Inflammatory macrophage treated with lipopolysaccharide for 4 hours (primary cell): ENCODE measurements at places on chromosomes 2 and 18.

DNA sequence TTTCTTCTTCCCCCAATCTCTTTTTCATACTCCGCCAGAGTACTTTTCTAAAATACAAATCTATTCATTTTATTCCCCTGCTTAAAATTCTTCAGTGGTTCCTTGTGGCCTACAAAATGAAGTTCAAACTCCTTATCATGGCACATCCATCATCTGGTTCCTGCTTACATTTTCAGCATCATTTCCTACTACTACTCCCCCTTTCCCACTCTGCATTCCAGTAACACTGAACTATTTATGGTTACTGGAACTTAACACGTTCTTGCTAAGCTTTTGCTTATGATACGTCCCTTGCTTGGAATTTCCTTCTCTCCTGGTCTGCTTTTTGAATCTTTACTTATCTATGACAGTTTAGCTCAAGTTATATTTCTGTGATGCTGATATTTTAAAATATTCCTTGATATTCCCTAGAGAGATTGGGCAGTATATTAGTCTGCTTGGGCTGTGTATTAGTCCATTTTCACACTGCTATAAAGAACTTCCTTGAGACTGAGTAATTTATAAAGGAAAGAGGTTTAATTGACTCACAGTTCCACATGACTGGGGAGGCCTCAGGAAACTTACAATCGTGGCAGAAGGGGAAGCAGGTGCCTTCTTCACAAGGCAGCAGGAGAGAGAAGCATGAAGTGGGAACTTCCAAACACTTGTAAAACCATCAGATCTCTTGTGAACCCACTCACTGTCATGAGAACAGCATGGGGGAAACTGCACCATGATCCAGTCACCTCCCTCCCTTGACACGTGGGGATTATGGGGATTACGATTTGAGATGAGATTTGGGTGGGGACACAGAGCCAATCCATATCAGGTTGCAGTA is 53.2 kb downstream of the BMPR2 start:
- DNase-seq = no peak

GRCh38 chr2:85376291-85377065 is 21.9 kb downstream of the ELMOD3 start:
- no peak for DNase-seq

GRCh38 chr2:135086222-135086621 is 34.1 kb downstream of the RAB3GAP1 start:
- DNase-seq = no peak

DNA sequence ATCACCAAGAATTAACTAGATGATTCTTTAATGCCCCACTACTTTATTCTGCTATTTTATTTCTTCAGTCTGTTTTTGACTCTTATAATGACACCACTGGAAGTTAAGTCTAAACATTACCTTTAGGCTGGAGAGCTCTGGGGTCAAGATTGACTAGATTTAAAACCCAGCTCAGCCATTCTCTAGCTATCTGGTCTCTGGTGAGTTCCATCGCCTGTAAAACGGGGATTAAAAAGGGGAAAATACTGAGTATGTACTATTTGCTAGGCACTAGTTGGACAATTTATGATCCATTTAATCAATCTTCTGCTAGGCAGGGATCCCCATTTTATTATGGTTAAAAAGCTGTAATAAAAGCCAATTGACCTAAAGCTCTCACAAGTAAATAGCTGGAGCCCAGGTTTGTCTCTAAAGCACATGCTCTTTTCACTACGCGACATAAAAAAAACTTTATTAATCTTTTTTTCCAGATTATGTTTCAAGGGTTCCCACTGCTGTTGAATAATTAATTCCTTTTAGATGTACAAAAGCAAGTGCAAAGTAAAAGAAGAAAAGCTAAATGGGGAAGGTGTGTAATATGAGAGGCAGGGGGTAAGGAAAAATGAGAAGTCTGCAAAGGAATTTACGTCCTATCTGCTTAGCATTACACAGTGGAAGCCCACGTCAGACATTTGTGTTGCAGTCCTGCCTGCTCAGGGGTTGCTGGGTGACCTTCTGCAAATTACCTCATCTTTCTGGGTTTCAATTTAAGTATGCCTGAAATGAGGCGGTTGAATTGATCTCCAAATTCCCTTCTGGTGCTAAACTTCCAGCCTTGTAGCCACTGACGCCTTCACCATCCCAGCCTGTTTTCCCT is 918 bp upstream of the NABP1 start:
- DNase-seq = peak; percentile 95

GRCh38 chr2:145775591-145775990 is 1255.7 kb upstream of the ZEB2 start:
- DNase-seq = no peak

GRCh38 chr2:237455764-237456163 is 31.3 kb upstream of the MLPH start:
- DNase-seq = no peak

GRCh38 chr18:51151568-51152511 is 45.6 kb downstream of the MEX3C start:
- no peak for DNase-seq

- DNase-seq = no peak
Measured at GRCh38 chr2:233824373-233824772, 30.0 kb downstream of the HJURP start.

DNA sequence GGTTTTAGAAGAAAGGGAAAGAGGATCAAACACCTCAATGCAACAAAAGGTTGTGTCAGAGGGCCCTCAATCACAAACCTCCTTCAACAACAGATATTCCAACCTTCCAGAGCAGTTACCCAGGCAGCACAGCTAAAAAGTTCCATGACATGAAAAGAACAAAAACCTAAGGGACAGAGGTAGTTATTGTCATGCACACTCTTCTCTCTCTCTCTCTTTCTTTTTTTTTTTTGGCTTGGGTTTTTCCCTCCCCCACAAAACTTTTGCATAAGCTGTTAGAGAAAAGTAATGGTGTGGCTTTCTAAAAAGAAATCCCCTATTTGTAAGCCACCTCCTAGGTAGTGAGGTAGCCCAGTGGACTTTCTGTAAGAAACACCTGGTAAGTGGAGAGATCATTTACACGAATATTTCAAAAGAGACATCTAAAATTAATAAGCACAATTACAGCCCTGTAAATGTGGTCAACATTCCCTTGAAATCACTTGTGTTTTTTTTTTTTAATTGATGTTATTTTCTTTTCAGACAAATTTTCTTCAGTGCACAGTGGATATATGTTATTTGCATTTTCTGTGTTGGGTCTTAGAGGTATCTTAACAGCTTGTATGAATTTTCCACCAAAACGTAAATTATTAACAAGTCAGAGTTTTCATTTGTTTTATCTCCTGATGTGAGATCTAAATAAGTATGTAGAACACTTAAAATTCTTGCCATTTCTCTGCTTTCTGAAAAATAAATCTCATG is 48.4 kb downstream of the ZEB2 start:
- no peak for DNase-seq

DNA sequence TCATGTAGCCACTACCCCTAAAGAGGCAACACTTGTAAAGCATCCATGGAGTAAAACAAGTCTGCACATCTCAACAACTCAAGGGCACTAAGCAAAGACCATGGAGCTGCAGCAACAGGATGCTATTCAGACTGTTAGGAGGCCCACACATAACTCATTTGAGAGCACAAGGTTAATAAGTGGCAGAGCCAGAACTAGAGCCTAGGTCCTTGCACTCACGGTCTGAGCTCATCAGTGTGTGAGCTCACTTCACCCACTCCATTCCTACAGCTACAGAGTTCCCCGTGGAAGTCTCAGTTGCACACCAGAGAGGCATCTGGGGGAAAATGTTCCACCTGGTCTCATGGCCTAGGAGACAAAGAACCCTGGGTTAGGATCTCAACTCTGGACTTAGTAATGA is 35.0 kb downstream of the TTC32 start:
- peak; percentile 29 for DNase-seq

DNA sequence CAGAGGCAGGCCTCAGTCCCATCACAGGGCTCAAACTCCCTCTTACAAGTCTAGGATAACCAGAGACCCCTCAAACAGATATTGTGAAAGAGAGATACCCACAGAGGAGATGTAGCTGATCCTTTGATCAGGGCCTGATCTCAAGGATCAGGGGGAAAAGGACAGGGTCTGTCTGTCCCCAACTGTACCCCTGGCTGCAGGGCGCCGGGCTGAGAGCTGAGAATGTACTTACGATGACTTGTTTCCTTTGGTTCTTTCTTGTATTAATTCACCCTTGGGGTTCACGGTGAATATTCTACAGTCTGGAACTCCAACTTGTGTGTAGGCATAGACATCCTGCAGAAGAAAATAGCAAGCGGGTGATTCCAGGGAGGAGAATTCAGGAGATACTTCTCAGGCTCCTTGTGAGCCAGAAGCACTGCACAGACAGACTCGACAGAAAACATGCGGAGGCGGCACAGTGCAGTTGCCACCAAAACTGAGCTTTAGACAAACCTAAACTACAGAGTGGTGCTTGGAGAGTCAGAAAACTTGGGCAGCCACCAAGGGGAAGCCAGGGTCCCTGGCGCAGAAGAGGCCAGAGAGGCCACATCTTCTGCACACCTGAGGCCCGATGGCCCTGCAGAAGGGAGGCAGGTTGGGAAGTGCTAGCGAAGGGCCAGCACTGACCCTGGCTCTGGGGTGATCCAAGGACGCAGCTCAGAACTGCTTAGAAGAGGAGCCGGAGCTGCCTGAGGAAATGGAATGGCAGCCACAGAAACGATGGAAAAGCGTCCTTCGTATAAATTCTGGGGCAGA is 73.9 kb downstream of the EMILIN2 start:
- DNase-seq = no peak

DNA sequence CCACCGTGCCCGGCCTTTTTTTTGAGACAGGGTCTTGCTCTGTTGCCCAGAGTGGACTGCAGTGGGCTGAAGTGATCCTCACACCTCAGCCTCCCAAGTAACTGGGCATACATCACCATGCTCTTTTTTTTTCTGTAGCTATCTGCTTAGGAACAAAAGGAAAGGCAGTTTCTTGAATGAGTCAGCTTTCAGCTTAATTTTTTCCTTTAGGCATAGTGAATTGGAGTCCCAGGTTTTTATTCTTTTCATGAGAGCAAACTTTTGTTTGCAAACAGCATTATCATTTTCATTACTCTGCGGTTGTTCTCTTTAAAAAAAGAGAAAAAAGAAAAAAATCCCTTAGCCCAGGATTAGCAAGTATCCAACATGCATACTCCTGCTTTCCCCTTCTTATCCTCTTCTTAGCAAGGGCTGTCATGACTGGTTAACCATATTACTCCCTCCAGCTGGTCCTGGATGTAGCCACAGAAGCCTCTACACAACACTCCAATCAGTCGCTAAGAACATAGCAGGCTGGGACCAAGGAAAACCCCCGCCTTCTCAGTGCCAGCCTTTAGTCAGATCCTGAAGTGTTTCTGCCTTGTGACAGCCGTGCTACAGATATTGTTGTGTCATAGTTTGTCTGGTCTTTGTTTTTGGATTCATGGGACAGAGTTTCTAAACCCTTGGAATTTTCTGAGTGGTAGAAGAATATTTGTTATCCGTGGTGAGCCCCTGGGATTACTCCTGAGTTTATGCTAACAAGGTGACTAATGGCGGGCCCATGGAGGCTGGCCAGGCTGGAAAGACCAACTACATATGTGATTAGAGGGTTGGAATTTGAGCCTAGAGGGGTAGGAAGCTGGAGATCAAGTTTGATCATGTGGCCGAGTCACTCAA is 23.3 kb upstream of the ST3GAL5 start:
- peak; percentile 85 for DNase-seq

- peak; percentile 57 for DNase-seq
Measured at GRCh38 chr2:37833423-37833822, 91.7 kb upstream of the RMDN2 start.

GRCh38 chr2:197174539-197175094 is 136.0 kb downstream of the ANKRD44 start:
- no peak for DNase-seq

- DNase-seq = no peak
Measured at GRCh38 chr18:62357079-62357719, 32.1 kb downstream of the TNFRSF11A start.

GRCh38 chr2:216635701-216636550 is 2.7 kb downstream of the IGFBP2 start:
- no peak for DNase-seq

DNA sequence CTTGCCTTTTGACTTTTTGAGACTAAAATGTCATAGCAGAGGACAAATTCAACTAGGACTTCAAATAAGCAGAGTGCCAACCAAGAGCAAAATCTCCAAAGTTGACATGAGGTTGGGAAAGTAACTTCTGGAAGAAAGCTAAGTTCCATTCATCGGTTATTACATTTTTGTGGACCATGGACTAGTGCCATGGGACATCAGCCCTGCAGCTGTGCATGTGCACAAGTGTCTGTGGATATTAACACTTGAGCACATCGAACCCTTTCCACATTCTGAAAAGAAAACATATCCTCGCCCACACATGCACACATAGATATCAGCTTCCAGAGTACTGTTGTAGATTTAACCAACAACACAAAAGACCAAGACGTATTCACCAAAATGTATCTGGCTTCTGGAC is 262.6 kb downstream of the NYAP2 start:
- no peak for DNase-seq

DNA sequence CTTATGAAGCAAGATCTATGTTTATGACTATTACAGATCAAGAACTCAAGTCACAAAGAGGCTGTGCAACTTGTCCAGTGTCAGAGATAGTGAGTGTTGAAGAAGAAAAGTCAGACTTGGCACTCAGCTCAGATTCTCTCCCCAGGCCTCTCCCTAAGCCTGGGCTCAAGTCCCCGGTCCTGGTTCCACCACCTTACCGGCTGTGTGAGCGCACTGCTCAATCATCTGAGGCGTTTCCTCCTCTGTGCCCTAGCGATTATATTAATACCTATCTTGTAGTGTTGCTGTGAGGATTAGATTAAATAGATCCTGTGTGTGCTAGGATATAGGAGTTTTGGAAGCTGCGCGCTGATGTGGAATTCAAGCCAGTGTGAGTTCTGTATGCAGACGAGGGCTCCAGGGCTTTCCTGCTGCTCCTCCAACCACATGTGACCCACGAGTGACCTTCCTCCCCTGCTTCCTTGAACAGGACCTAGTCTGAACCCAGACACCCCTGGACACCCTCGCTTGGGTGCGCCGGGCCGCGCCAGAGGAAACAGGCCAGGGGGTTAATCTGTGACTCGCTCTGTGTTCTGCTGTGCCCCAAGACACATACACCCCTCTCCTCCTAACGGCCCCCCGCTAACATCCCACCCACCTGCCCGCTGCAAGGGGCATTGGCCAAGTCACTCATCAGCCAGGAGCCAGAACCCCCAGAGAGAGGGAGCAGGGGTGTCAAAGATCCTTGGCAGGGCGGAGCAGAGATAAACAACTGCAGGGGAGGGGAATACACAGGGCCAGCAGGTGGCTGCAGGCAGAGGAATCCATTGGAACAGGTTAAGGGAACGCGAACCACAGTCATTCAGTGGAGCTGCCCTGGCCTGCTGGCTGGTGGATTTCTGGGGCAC is 38.3 kb downstream of the TNS1 start:
- DNase-seq = no peak

GRCh38 chr2:24402242-24403097 is 42.1 kb upstream of the ITSN2 start:
- DNase-seq = no peak

DNA sequence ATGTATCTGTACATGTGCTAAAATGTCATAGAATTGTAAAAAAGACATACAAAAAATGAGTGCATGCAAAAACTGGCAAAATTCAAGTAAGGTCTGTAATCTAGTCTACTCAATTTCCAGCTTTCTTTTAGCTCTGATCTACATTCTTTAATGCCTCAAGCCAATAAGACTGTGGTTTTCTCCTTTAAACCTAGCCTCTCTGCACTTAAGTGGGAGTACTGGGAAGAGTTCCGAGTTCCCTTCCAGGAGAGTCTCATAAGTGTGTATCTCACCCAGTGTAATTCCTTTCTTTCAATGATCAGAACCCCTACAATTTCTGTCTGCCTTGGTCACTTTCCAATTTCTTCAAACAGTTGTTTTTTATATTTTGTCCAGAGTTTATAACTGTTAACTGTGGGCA is 150.1 kb downstream of the PTRHD1 start:
- no peak for DNase-seq

GRCh38 chr2:138730497-138731030 is 49.6 kb downstream of the NXPH2 start:
- no peak for DNase-seq
